ENCODE measurements at places on chromosomes 5 and 9.
A peak's percentile ranks its signal among the peaks of the same experiment; 100 is the strongest.

- DNase-seq: no peak
- no peak overlapping the region for H3K4me3 ChIP-seq
- no peaks in the 10 kb centered on the region for H3K27me3 ChIP-seq
- no peak overlapping the region for H3K27ac ChIP-seq
These were observed 276.3 kb downstream of the SAXO1 start for GRCh38 chr9:18756712-18757125.

DNA sequence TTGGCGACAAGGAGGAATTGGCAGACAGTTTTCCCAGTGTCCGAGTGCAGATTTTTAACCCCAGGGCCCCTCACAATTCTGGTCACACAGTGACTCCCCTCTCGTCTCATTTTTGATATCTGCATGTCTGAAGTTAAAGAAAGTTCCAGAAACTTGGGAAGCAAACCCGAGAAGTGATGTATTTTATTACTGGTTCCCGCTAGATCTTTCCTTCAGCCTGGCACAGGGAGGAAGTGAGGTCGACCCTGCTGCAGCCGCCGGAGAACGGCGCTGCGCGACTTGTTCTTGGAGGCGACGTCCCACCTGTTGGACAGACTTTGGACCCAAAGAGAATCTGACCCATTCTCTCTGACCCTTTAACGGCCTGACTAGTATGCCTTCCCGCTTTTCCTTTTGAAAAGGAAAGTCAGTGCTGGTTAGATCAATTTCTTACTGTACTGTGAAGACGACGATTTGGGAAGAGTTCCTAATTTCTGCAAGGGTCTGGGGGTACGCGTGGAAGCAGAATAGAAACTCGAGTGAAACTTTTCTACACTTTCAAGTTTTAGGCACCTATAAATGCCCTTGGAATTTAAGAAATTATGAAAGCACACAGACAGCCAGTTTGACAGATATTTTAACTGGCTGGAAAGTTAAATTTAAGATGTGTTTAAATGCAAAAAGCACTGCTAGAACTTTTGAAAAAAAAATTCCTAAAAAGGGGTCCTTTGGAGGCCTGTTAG lies 744 bp downstream of the OTULIN start:
- H3K4me3 ChIP-seq: peak overlapping the region; percentile 79
- H3K27me3 ChIP-seq: no peaks in the 10 kb centered on the region
- no peak for DNase-seq
- peaks cover 4% of the 10 kb centered on the region for H3K4me1 ChIP-seq
- no peak overlapping the region for H3K27ac ChIP-seq
- no peaks in the 10 kb centered on the region for H3K36me3 ChIP-seq

DNA sequence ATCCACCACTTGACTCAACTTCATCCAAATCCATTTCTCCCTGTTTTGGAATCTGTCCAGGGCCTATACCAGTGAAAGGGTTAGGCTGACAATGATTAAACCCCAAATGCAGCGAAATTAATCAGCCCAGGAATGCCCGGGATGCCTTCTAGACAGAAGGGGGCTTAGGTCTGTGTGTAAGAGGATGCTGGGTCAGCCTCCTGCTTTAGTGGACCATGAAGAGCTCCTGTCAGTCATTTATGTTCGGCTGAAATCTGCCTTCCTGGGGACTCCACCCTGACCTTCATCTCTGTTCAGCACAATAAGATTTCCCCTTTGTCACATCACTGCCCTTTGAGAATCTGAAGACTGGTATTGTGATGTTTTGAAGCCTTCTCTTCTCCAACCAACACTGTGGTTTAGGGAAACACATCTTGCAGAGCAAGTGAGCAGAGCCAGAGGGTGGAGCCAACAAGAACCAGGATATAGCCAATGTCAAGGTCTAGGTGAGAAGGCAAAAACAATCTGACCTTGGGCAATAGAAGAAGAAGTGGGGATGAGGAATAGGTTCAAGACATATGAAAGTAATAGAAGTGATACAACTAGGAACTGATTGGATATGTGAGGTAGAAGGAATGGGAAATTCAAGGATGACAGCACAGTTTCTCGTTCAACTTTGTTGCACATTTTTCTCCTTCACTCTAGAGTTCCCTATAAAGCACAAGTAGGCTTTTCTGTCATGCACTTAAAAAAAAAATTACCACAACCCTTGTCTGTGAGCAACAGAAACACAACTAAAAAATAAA lies 234.4 kb downstream of the ARHGAP26 start:
- DNase-seq: no peak
- H3K36me3 ChIP-seq: no peaks in the 10 kb centered on the region
- no peak overlapping the region for H3K27ac ChIP-seq

DNA sequence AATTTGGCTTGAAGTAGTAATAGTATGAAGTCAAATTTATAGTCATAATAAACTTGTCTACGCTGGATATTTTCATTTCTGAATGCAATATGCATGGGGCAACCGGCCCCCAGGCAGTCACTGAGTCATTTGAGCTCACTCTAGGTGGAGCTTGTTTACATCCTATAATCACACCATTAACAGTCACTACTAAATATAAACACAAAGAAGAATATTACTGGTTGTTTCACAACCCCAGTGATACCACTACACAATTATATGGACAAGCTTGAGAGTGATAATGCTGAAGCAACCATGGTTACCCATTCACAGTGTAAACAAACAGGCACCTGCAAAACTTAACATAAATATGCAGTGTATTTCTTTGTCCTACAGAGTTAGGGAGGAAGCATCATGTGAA lies 68.7 kb downstream of the MARCHF3 start:
- DNase-seq: no peak
- no peak overlapping the region for H3K4me3 ChIP-seq
- H3K4me1 ChIP-seq: no peaks in the 10 kb centered on the region

DNA sequence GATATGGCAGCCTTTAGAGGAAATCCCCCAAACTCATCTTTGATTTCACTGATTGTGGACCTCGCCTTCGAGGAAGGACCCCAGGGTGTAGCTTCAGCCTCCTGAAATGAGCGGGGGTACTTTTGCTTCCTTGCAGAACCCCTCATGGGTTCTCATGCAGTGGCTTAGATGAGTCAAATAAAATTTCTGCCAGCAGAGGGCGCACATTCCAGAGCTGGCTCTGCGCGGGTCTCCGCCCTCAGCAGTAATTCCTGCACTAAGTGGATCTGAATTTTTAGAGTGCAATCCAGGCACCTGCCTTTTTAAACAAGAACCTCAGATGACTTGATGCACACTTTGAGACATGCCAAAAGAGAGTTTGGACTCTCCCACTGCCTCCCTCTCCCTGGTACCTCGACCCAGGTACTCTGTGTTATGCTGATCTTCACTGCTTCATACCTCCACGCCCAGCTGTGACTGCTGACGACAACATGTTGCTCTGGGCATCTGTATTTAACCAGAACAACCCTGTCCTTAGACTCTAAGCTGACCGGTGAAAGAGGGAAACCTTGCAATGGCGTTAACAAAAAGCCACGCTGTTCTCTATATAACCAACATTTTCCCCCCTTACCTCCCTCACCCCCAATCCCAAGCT lies 7.3 kb downstream of the EGFLAM start:
- H3K4me1 ChIP-seq: peaks cover 4% of the 10 kb centered on the region
- no peaks in the 10 kb centered on the region for H3K36me3 ChIP-seq
- H3K27ac ChIP-seq: no peak overlapping the region

DNA sequence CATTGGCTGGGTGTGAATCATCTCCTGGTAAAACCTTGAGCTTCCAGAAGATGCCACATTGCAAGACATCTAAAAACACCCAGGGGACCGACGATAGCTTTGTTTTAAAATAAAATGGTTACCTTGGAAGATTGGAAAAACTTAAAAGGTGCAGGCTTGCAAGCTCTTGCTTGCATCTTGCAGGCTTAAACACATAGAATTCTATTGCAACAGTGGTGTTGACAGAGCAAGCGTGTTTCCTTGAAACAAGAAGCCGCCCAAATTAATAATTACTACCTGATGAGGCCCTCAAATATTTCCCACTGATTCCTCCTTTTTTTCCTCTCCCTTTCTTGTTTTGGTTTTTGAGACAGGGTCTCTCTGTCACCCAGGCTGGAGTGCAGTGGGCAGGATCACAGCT lies 137.1 kb upstream of the BASP1 start:
- no peaks in the 10 kb centered on the region for H3K36me3 ChIP-seq
- H3K4me1 ChIP-seq: peaks cover 6% of the 10 kb centered on the region
- no peak overlapping the region for H3K27ac ChIP-seq

GRCh38 chr9:73869264-73869663 lies 627.9 kb upstream of the RORB start:
- no peak for DNase-seq
- H3K36me3 ChIP-seq: no peaks in the 10 kb centered on the region
- H3K4me3 ChIP-seq: no peak overlapping the region
- no peaks in the 10 kb centered on the region for H3K27me3 ChIP-seq

GRCh38 chr9:122386311-122386872 lies 15.6 kb downstream of the PTGS1 start:
- no peak overlapping the region for H3K27ac ChIP-seq
- H3K27me3 ChIP-seq: no peaks in the 10 kb centered on the region
- no peak for DNase-seq

- no peak for DNase-seq
- H3K27me3 ChIP-seq: no peaks in the 10 kb centered on the region
- no peak overlapping the region for H3K27ac ChIP-seq
- H3K4me3 ChIP-seq: no peak overlapping the region
- H3K36me3 ChIP-seq: no peaks in the 10 kb centered on the region
- no peaks in the 10 kb centered on the region for H3K4me1 ChIP-seq
These were observed 56.7 kb downstream of the RALGPS1 start for GRCh38 chr9:126971261-126971660.

DNA sequence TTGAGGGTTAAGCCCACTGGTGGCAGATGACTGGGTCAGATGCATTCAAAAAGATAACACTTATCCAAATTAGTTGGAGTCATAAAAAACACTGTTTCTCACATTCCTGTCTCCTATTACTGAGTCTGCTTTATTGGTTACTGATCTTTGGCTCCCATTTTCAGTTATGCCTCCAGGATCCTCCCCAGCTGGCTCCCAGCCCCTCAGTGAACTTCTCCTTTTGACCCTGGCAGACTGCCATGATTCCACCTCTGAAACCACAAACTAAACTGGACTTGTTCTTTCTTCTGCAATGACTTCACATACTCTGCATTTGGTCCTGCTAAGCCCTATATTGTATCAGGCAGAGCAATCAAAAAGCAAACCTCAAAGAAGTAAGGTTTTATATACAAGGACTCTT lies 860.8 kb upstream of the DMAC1 start:
- peak; percentile 84 for DNase-seq
- H3K27ac ChIP-seq: no peak overlapping the region
- no peaks in the 10 kb centered on the region for H3K27me3 ChIP-seq
- H3K36me3 ChIP-seq: no peaks in the 10 kb centered on the region

DNA sequence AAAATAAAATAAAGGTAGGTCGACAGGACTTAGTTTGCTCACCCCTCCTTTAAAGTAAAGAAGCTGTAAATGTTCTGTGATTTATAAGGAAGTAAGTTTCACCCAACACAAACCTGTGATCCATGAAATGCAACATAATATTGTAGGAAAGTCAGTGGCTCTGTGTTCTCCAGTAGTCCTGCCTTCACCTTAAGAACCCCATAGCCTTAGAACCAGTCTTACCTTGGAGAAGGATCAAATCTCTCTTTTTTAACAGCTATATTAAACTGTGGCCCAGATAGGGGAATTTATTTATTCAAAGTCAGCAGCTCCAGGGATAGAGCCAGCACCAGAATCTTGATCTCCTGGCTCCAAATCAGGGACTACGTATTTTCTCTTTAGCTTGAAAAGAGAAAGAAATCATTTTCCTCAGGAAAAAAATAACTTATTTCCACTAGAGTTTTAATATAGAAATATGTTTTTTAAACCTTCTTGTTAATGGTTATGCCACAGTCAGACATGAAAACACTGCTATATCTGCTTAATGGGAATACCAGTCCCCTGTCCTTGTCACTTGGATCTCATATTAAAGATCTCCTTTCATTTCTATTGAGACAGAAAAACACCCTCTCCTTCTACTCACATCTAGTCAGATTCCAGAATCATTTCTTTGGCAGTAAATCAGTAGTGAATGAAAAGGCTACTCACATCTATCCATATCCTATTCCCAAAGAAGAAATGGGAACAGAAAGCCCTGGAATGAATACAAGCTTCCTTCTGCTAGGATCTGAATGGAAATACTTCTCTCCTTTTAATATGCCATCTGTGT lies 269.2 kb upstream of the TNC start:
- no peak for DNase-seq
- no peak overlapping the region for H3K4me3 ChIP-seq
- H3K27me3 ChIP-seq: no peaks in the 10 kb centered on the region
- H3K27ac ChIP-seq: no peak overlapping the region
- H3K4me1 ChIP-seq: no peaks in the 10 kb centered on the region

DNA sequence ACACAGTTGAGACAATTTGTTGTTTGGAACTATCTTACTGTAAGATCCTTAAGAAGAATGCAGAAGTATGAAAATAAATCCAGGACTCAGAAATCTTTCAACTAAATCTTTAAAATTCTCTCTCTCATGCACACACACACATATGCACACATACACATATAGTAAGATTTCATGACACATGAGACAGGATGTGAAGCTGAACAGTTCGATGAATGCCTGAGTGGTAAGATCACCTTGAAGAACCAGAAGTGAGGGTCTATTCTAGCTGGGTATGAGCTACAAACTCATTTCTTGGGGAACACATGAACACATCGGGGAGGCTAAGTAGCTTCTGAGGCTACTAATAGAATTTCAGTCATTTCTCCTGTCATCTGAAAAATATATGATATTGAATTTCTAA lies 153.6 kb downstream of the TMC1 start:
- no peak overlapping the region for H3K27ac ChIP-seq
- DNase-seq: no peak
- H3K4me3 ChIP-seq: no peak overlapping the region
- H3K4me1 ChIP-seq: no peaks in the 10 kb centered on the region
